Hippocampal formation (tissue), 2 donors: ENCODE measurements at places on chromosomes 5 and 9.

DNA sequence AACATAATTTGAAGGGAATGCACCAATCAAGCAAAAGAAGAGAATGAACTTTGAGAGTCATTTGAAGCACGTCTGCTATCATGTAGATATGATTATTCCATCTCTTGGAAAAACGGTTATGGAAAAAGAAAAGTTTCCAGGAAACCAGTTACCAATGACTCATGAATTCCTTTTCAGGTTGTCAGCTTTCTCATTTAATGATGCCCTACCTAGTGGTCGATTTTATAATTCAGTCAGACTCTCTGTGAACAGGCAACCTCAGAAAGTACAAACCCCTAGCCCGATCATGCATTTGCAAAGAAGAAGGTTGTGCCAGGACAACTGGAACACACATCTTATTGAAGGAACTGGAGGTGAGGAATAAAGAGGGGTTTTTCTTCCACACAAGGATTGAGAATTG is 355.1 kb upstream of the GRIA1 start:
- no peak for DNase-seq

DNA sequence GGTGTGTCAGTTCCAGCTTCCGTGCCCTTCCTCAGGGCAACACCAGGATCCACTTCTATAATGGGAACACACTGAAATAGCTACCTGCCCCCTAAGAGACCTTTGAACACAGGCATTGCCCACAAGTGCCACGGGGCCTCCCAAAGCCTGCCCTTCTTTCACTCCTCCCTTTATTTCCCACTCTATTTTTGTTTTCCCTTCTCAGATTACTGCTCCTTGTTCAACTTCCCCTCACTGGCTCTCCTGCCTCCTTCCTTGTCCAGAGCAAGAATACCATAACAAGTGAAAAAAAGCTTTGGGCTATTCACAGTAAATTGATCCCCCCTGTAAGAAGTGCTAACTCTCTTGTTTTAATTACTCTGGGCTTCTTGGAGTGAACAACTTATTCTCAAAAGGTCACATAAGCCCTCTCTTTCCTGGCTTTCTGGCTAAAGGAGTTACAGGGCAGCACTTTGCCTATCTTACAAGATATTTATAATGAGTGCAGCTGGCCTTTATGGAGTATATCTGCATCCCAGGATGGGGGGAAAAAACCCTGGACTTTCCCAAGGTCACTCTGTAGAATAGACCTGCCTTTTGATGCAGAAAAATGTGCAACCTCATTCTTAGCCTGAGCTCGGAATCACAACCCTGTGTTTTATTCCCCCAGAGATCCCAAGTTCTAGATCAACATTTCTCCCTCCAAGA is 11.3 kb downstream of the CTXN3 start:
- DNase-seq = no peak

DNA sequence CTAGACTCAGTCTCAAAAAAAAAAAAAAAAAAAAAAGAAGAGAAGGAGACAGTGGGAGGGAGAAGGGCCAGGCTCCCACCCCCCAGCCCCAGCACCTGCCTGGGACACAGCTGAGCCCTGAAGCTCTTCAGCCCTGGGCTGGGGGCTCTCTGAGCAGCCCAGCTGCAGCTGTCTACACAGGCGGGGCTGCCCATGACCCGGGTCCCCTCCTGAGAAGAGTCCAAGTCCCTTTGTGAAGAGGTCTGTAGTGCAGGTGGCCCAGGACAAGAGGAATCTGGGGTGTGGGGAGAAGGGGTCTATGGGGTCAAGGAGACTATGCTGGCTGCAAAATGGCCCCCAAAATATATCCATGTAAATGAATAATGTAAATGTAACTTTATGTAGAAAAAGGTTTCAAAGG is 6.7 kb upstream of the LCN2 start:
- DNase-seq = no peak

DNA sequence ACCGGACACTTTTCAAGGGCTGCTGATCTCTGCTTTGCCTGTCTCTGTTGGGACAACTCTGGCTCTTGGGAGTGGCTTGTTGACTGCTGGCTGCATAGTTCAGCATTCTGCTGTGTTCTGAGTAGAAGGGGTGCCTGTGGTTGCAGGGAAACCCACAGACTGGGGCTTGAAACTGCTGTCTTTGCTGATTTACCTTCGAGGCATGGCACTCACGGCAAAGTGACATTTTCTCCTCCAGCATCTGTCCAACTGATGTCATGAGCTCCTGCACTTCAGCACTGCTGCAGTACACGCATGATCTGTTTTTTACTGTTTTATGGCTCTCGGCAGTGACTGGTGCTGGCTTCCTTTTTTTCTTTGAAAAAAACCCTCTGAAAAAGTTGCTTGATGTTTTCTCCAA is 69.2 kb downstream of the SPATA31D1 start:
- no peak for DNase-seq

DNA sequence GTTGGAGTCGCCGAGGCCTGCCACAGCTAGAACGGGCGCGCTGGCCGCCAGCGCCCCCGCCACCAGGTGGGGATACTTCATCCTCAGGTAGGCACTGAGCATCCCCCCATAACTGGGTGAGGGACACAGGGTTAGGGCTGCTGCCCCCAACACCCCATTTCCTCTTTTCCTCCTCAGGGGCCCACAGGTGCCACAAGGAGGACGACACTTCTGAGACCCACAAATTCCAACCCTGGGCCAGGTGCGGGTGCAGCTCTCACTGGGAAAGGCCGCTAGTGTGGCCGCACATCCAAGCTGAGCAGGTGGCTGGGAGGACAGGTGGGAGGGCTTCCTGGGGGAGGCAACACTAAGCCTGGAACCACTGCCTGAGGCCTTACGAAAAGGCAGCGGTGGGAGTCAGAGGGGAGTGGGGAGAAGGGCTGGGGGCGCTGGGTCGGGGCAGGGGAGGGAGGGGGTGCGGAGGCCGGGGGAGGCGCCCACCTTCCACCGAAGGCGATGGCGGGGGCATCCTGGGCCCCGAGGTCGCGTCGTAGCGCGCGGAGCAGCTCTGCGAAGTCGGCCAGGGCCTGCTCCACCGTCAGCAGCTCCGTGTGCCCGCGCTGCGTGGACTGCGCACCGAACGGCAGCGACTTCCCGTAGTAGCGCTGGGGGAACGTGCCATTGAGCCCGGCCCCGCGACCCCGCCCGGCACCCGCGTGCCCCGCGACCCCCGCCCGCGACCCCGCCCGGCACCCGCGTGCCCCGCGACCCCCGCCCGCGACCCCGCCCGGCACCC is 961 bp downstream of the DPP7 start:
- DNase-seq = no peak

GRCh38 chr5:54186912-54187445 is 123.4 kb downstream of the ARL15 start:
- no peak for DNase-seq

- DNase-seq = no peak
These were observed 75.5 kb downstream of the GPBP1 start for GRCh38 chr5:57249265-57249874.

DNA sequence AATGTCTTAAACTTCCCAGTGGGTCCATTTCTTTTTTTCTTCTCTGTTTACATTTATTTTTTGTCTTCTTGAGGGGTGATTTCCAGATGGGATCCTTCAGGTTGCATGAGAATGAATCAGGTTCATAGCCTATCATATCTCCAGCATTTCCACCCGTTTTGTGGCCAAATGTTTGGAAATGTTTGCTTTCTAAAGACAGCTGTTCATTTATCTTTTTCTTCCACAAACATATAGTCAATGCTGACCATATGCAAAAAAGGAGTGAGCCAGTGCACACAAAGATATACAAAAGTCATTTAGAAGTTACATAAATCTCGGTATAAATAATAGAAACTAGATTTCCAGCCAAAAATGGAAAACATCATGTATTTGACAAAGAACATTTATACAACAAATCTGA is 71.6 kb upstream of the STC2 start:
- DNase-seq = no peak

GRCh38 chr5:113038714-113039113 is 62.1 kb downstream of the DCP2 start:
- DNase-seq = no peak

- DNase-seq = no peak
These were observed 460.7 kb upstream of the MEF2C start for GRCh38 chr5:89343666-89344065.

DNA sequence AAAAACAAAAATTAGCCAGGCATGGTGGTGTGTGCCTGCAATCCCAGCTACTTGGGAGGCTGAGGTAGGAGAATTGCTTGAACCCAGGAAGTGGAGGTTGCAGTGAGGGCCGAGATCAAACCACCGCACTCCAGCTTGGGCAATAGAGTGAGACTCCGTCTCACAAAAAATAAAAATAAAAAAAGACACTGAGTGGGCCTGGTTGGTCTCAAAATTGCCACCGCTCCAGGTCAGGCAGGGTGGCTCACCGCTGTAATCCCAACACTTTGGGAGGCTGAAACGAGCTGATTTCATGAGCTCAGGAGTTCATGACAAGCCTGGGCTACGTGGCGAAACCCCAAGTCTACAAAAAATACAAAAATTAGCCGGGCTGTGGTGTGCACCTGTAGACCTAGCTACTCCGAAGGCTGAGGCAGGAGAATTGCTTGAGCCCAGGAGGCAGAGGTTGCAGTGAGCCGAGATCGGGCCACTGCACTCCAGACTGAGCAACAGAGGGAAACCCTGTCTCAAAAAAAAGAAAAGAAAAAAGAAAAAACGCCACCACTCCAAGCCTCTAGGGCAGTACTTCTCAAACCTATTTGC is 1.8 kb downstream of the STK10 start:
- DNase-seq = no peak

DNA sequence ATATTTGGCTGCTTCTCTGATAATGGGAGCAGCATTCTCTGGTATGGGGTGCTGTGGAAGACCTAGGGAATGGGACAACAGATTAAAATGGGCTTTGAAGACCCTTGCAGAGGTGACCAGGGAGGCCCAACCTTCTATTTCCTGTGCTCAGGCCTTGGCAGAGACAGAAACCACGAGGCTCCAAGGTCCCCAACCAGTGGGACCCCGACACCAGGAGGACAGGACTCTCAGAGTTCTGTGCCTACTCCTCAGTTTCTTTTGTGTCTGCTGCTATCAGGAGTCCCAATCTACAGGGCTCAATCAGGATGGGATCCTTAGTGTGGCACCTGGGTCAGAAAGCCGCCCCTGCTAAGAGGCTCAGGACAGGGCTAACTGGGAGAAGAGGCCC is 29.3 kb downstream of the CSF2 start:
- no peak for DNase-seq

DNA sequence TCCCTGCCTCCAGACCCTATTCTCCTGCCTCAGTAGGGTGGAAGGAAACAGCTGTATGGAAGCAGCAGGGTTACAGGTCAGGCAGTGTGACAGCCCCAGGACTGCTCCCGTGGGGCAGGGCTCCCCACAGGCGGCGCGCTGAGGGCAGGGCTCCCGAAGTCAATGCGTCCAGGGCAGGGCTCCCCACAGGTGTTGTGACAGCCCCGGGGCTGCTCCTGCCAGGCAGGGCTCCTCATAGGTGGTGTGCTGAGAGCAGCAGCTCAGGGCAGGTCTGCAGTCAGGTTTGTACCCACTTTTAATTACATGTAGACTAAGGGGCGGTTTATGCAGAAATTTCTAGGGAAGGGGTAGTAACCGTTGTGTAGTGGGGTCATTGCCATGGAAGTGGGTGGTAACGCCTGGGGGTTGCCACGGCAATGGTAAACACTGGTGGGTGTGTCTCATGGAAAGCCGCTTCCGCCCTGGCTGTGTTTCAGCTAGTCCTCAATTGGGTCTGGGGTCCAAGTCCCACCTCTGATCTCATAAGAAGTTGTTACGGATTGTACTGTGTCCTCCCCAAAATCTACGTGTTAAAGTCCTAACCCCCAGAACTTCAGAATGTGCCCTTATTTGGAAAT is 16.7 kb upstream of the TERT start:
- DNase-seq = no peak

GRCh38 chr5:14231156-14231555 is 88.0 kb downstream of the TRIO start:
- DNase-seq = no peak

GRCh38 chr5:35657877-35658276 is 40.2 kb downstream of the SPEF2 start:
- no peak for DNase-seq

DNA sequence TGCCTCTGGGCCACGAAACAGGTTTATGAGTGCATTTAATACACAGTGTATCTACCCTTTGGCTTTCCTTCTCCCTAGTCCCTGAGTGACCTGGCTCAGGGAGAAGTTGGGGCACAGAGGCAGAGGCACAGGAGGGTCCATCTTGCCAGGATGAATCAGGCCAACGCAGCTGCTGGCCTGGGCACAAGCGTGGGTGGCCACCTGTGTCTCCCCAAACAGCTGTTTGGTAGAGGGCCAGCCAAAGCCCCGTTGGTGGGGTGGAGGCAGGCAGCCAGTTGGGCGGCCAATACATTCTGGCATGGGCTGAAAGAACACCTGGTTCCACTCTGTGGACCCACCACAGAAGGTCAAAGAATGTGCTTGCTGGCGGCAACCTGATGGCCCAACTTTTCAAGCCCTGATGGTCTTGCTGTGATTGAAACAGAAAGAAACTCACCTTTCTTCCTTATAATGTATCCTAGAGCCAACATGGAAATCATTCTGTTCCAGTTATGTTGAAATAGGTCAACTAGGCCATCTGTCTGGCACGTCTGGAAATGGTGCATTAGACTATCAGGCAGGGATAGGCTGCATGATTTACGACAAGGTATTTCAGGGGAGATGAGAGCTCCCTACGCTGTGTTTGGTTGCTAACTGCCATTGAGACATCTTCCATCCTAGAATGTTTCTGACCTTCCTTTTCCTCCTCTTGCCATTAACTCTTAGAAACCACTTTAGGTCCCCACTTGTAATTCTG is 337.4 kb downstream of the ADAMTS6 start:
- no peak for DNase-seq

- no peak for DNase-seq
These were observed 44.3 kb downstream of the FOXB2 start for GRCh38 chr9:77063645-77064285.

DNA sequence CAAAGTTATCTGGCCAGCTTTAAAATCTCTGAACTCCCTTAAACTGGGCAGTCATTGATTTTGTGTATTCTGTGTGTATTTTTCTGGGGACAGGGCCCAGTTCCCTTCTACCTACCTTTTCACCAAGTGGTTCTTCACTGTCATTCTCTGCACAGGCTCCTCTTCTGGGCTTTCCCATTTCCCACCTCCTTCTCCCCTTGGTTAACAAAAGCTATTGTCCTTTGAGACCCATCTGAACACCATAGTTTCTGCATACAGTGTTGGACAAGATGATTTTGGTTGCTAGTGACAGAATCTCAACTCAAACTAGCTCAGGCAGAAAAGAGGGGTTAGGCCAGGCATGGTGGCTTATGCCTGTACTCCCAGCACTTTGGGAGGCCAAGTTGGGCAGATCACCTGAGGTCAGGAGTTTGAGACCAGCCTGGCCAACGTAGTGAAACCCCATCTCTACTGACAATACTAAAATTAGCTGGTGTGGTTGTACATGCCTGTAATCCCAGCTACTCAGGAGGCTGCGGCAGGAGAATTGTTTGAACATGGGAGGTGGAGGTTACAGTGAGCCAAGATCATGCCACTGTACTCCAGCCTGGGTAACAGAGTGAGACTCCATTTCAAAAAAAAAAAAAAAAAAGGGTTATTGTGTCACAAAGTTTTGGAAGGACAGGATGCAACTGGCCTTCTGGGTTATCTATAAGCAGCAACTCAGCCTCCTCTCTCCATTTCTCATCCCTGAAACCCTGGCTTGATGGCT is 31.0 kb upstream of the ANKRD34B start:
- no peak for DNase-seq

- DNase-seq = no peak
These were observed 669.9 kb downstream of the MTRR start for GRCh38 chr5:8538821-8539220.
